ENCODE measurements at places on chromosomes 12 and 14. TPM values are rescaled to one million over a fixed set of nuclear protein-coding genes. Genes with fewer than 3 reads are reported as not detected.

Gene ART4
- 0.29 TPM for total RNA-seq

Gene RNASE2
- total RNA-seq = not detected

Gene PDE3A
- 121 TPM for total RNA-seq

Gene TAS2R9
- 0.26 TPM for total RNA-seq

Gene MLEC
- 174 TPM for total RNA-seq

Gene FBLN5
- 6.9 TPM for total RNA-seq

Gene GUCY2C
- total RNA-seq = 1.2 TPM

Gene CD4
- total RNA-seq = 2.1 TPM

Gene TMEM132D
- total RNA-seq = 0.46 TPM

Gene CD163L1
- 1.1 TPM for total RNA-seq

Gene C14orf132
- total RNA-seq = 58.3 TPM

Gene KCNK10
- total RNA-seq = 0.80 TPM

Gene CEBPE
- total RNA-seq = not detected

Gene TTC9
- 9.0 TPM for total RNA-seq

Gene RD3L
- not detected for total RNA-seq

All from progenitor cell of endocrine pancreas (in vitro differentiated cells).